ENCODE measurements at places on chromosomes 5 and 9.

GRCh38 chr5:132496631-132497487, 6.3 kb upstream of the IRF1 start:
- no peak for DNase-seq

GRCh38 chr5:157046041-157046440, 12.9 kb downstream of the HAVCR1 start:
- DNase-seq, result peak; percentile 45

GRCh38 chr5:6950860-6951259, 237.6 kb downstream of the TENT4A start:
- no peak for DNase-seq

DNA sequence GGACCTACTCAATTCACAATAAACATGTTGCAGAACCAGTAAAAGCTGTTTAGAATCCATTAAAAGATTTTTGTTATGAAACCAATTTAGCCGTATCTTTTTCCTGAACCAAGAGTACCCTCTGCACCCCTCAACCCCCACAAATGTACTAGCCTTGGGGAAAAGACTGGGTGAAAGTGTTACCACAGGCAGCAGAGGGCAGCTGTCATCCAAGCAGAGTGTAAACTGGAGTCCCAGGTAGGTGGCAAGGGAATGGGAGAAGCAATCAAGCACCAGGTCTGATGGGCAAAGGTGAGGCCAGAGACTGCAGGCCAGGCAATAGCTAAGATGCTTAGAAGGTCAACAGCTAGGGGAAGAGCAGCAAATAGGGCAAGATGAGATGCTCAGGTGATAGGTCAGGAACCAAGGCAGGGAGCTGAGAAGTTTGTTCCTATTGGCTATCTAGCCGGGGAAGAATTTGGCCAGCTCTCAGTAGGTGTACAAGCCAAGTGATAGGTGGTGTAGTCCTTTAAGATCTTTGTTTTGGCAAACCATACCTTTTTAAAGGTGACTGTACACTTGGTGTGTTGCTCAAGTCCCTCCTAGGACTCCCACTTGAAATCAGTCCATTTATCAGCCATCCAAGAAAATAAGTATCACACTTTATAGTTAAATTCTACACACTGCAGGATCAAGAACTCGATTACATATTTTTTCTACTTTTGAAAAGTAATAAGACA, 77.8 kb upstream of the CCDC112 start:
- no peak for DNase-seq

GRCh38 chr9:25556540-25556939, 121.7 kb downstream of the TUSC1 start:
- no peak for DNase-seq

- DNase-seq, result no peak
These were observed 57.9 kb downstream of the SEMA4D start for GRCh38 chr9:89440046-89440445.

- no peak for DNase-seq
These were observed 207.0 kb downstream of the AOPEP start for GRCh38 chr9:94933511-94933828.

DNA sequence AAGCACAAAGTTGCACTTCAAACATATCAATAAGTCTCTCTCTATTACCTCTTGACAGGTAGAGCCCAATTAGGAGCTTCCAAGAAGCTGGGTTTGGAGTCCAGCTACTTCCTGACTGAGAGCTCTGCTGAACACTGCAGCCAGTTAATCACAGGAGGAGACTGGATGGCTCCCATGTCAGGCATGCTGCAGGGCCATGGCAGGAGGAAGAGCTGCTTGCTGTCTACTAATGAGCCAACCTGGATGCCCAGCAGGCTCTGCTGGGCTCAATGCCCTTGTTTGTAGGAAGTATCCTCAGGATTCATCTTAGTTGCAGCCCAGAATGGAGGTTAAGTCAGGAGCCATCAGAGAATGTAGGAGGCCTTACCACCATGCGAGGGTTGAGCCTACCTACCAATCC, 91.9 kb downstream of the TMEM215 start:
- no peak for DNase-seq

Measured in NCI-H2171 treated with DMSO at 0.1 percent for 48 hours (cell line).